ENCODE measurements at places on chromosomes 12 and 14.
A peak's percentile ranks its signal among the peaks of the same experiment; 100 is the strongest.

- no peak for DNase-seq
Observed at GRCh38 chr12:112168561-112168971, 43.2 kb downstream of the TRAFD1 start.

- no peak for DNase-seq
Observed at GRCh38 chr12:47805417-47805816, 14.3 kb downstream of the HDAC7 start.

GRCh38 chr12:52242442-52243258 lies 9.6 kb downstream of the KRT7 start:
- no peak for DNase-seq

- DNase-seq, result no peak
Observed at GRCh38 chr14:102695167-102695555, 82.1 kb upstream of the TRAF3 start.

- DNase-seq, result no peak
Observed at GRCh38 chr12:96776908-96777307, 130.1 kb upstream of the NEDD1 start.

DNA sequence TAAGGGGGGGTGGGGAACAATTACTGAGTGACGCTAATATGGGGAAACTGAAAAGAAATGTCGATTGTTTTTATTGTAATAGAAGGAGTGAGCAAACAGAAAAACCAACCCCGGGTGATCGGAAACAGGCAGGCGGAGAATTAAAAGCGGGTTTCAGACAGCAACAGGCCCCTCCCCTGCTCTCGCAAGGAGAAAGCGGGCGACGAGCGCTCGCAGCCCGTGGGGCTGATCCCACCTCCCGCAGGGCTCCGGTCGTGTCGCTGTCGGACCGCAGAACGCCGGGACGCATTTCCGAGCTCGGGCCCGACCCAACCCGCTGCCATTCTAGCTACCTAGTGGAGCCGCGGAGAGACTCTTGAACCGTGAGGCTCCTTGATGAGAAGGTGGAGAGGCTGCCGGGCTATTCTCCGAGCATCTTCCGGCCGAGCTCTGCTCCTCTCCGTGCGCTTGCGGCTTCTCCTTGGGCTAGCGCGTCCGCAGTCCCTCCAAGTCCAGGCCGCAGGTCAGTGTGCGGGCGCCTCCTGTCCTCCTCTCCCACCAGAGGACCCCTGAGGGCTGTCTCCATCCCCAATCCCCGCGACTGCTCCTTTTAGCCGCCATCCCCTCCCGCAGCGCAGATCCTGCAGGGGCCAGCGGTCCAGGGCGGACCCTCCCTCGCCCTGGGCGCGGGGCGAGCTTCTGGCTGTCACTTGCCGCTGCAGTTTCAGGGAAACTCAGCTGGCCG lies 4.1 kb upstream of the PAX9 start:
- DNase-seq, result no peak

GRCh38 chr12:88223519-88223918 lies 81.4 kb downstream of the TMTC3 start:
- no peak for DNase-seq

GRCh38 chr12:70044167-70044566 lies 199.1 kb upstream of the CNOT2 start:
- no peak for DNase-seq

GRCh38 chr14:54695196-54695595 lies 128.3 kb downstream of the SAMD4A start:
- no peak for DNase-seq

- no peak for DNase-seq
Observed at GRCh38 chr14:29865299-29865698, 62.3 kb downstream of the PRKD1 start.

DNA sequence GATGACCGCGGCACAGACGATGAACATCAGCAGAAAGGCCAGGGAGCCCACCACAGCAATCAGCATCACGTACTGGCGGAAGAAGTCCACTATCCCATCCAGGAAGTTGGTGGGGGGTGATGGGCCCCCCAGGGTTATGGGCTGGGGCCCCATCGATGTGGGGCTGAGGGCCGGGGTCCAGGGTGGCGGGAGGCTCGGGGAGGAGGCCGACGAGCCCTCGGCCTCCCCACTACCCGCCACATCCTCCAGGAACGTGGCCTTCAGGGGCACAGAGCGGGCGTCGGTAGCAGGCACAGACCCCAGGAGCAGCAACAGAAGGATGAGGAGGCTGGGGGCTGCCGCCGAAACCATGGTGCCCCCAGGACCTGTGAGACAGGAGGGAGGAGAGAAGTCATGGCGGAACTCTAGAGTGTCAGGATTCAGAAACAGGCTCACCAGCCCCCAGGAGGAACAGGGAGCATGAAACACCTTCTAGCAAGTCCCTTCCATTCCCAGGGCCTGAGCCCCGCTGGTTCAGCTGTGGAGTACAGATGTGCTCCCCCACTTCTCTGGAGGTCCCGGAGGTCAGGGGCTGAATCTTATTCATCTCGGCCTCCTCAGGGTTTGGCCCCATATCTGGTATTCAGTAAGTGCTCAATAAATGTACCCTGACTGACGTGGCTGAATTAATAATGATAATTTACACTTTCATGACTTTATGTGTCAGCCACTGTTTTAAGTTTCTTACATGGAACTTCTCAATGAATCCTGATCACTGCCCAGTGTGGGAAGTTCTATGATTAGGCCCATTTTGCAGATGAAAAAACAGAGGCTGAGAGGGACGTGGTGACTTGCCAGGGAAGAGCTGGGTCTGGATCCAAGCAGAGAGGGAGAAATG lies 5.6 kb downstream of the TMEM119 start:
- DNase-seq, result no peak

GRCh38 chr12:99810718-99811593 lies 163.4 kb downstream of the GARIN6 start:
- peak; percentile 48 for DNase-seq

DNA sequence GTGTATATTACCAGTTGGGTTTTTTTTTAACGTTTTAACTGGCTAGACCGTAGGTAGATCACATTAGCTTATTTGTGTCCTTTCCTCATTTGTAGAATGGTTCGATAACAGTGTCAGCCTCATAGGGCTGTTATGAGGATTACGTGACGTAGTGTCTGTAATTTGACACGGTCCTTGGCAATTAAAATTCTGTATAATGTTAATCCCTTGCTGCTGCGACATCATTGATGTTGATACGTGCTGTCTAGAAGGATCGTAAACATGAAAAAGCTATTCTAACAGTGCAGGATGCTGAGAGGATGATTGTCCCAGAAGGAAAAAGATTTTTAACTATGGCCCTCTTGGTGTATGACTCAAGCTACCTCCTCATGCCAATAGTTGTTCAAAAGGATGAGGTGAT lies 50.9 kb downstream of the HSP90AA1 start:
- no peak for DNase-seq

GRCh38 chr14:52119030-52119429 lies 50.2 kb upstream of the NID2 start:
- no peak for DNase-seq

- DNase-seq, result no peak
Observed at GRCh38 chr14:81676879-81677278, 143.2 kb upstream of the SEL1L start.
